ENCODE measurements at places on chromosomes 11 and 22. TPM values are rescaled to one million over a fixed set of nuclear protein-coding genes. Genes with fewer than 3 reads are reported as not detected.

FLRT1 gene
- 0.50 TPM for total RNA-seq

MYBPC3 gene
- not detected for total RNA-seq

PDGFD gene
- 0.15 TPM for total RNA-seq

ARHGEF17 gene
- total RNA-seq = 44.7 TPM

POTEH gene
- total RNA-seq = not detected

ADM2 gene
- total RNA-seq = 2.3 TPM
